CD4-positive, CD25-positive, alpha-beta regulatory T cell (primary cell): ENCODE measurements at places on chromosomes 5 and 9. TPM values are rescaled to one million over a fixed set of nuclear protein-coding genes. Genes with fewer than 3 reads are reported as not detected.

GRCh38 chr5:41057940-41058339 is 13.2 kb downstream of the MROH2B start:
- no peak overlapping the region for H3K27ac ChIP-seq
- no peaks in the 10 kb centered on the region for H3K27me3 ChIP-seq
- no peak for DNase-seq
- H3K4me3 ChIP-seq, result no peak overlapping the region
- H3K36me3 ChIP-seq, result no peaks in the 10 kb centered on the region

GRCh38 chr9:11086561-11086960 is 473.8 kb upstream of the PTPRD start:
- H3K4me3 ChIP-seq, result no peak overlapping the region
- no peaks in the 10 kb centered on the region for H3K36me3 ChIP-seq
- H3K27ac ChIP-seq, result no peak overlapping the region
- H3K4me1 ChIP-seq, result no peaks in the 10 kb centered on the region
- no peak for DNase-seq
- no peaks in the 10 kb centered on the region for H3K27me3 ChIP-seq

DNA sequence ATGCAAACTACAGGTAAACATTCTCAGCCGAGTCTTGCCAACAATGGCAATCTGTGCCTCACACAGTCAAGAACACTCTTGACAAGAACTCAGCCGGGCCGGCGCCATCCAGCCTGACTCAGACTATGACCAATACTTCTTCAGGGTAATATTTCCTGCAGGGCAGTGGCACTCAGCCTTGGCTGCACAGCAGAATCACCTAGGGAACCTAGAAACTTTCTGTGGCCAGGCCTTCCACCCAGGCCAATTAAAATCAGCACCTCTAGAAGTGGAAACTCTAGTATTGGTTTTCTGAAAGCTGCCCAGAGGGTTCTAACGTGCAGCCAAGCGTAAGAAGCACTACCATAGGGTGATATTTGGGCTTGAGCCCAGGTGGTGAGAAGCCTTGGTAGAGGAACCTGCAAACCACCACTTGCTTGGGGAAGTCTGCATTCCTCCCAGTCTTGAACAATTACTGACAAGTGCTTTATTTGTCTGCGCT is 120.6 kb downstream of the TTLL11 start:
- no peak overlapping the region for H3K4me3 ChIP-seq
- no peaks in the 10 kb centered on the region for H3K27me3 ChIP-seq
- DNase-seq, result no peak
- H3K27ac ChIP-seq, result no peak overlapping the region
- no peaks in the 10 kb centered on the region for H3K4me1 ChIP-seq
- H3K36me3 ChIP-seq, result no peaks in the 10 kb centered on the region

DNA sequence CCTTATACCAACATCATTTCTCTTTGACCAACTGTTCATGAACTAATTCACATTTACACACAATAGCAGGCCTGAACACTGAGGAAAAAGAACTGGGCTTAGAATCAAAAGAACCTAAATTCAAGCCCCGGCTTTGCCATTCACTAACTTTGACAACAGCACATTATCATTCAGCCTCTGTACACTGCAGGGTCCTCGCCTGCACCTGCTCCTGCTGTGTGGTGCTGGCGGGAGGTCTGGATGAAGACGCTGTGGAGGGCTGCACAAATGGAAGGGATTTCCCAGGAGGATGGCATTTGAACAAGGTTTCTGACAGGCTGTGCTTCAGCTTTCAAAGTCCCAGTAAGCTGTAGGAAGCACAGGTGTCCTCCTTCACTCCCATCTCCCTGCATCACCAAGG is 151.2 kb downstream of the ZDHHC21 start:
- no peaks in the 10 kb centered on the region for H3K36me3 ChIP-seq
- H3K4me1 ChIP-seq, result no peaks in the 10 kb centered on the region
- no peak overlapping the region for H3K27ac ChIP-seq
- DNase-seq, result no peak
- no peak overlapping the region for H3K4me3 ChIP-seq

DNA sequence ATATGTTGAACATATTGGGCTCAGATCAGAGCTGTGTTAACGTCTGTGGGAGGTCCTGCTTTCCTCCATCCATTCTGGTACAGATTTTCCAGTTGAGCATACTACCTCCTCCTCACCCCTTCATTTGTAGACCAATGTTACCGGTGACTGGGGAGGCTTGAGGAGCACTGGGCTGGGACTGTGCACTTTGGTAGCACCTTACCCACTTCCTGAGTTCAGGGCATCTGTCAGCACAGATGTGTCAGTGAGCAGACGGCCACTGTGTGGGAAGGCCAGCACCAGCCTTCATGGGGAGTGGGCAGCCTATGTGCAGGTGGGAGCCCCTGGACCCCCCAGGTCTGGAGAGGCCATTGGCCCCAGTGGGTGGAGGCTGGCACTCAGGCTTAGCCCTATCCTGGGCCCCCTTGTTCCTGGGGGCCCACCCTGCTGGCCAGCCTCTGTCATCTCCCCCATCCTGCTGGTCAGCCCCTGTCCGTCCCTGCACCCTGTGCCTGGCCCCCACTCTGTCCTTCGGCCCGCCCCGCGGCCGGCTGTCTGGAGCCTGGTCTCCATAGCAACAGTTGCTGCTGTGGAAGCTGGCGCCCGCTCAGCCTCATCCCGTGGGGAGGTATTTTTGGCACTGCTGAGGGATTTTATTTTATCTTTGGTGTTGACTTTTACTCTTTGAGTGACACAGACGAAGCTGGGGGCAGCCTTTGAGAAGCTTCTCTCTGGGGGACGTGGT is 21.3 kb downstream of the WNK2 start:
- no peaks in the 10 kb centered on the region for H3K4me1 ChIP-seq
- DNase-seq, result no peak
- H3K4me3 ChIP-seq, result no peak overlapping the region
- H3K27me3 ChIP-seq, result no peaks in the 10 kb centered on the region
- H3K27ac ChIP-seq, result no peak overlapping the region

Gene ZFP37
- polyA plus RNA-seq, result 1.4 TPM

- H3K27ac ChIP-seq, result peak overlapping the region; percentile 81
- H3K4me3 ChIP-seq, result peak overlapping the region; percentile 84
- H3K36me3 ChIP-seq, result peaks cover 11% of the 10 kb centered on the region
- peaks cover 11% of the 10 kb centered on the region for H3K4me1 ChIP-seq
- H3K27me3 ChIP-seq, result no peaks in the 10 kb centered on the region
Observed at GRCh38 chr9:129803676-129804060, 684 bp downstream of the TOR1B start.

Gene PAPPA
- 0.15 TPM for polyA plus RNA-seq

GRCh38 chr5:33994845-33995244 is 10.4 kb upstream of the SLC45A2 start:
- peaks cover 7% of the 10 kb centered on the region for H3K36me3 ChIP-seq
- no peak overlapping the region for H3K27ac ChIP-seq
- DNase-seq, result no peak
- no peaks in the 10 kb centered on the region for H3K27me3 ChIP-seq
- H3K4me3 ChIP-seq, result no peak overlapping the region

GRCh38 chr5:137206030-137206715 is 293.0 kb downstream of the SPOCK1 start:
- H3K36me3 ChIP-seq, result no peaks in the 10 kb centered on the region
- DNase-seq, result no peak
- no peak overlapping the region for H3K4me3 ChIP-seq
- no peaks in the 10 kb centered on the region for H3K4me1 ChIP-seq
- no peak overlapping the region for H3K27ac ChIP-seq

Gene PCDHGA8
- 0.10 TPM for polyA plus RNA-seq

Gene FTMT
- not detected for polyA plus RNA-seq

Gene SPINK13
- polyA plus RNA-seq, result not detected

DNA sequence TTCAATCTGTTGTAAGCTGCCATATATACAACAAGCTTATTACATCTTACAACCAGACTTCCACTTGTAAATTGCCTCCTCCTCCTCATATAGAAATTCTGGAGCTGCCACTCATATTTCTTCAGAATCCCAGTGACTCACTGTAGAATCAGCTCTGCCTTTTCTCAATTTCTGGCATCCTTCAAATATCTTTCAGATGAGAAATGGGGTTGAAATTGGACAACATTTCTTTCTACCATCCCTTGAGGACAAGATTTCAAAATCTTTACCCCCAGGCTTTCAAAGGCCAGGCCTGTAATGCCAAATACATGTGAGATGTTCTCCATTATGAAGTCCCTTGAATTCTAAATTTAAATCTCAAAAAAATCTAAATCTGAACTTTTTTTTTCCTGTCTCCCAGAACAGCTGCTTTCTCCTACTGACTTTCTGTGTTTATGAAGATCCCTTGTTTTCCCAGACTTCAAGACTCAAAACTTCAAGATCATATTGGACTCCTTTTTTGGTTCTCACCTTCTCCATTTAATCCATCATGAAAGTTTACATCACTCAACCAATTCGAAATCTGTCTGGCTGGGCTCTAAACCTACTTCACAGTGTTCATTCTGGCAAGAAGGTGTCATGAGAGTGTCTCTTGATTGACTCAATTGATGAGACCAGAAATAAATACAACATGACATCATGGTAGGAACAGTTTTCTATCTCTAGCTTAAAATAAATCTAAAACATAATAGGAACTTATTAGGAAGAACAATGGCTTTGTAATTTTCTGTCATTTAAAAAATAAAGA is 109.8 kb downstream of the HMHB1 start:
- no peak for DNase-seq
- H3K27ac ChIP-seq, result no peak overlapping the region
- no peaks in the 10 kb centered on the region for H3K27me3 ChIP-seq
- no peaks in the 10 kb centered on the region for H3K36me3 ChIP-seq
- no peak overlapping the region for H3K4me3 ChIP-seq

GRCh38 chr5:59519338-59519737 is 374.2 kb downstream of the PDE4D start:
- H3K27me3 ChIP-seq, result no peaks in the 10 kb centered on the region
- H3K4me3 ChIP-seq, result no peak overlapping the region
- H3K4me1 ChIP-seq, result no peaks in the 10 kb centered on the region
- no peaks in the 10 kb centered on the region for H3K36me3 ChIP-seq

Gene PDE6A
- polyA plus RNA-seq, result not detected

Gene BSPRY
- 0.64 TPM for polyA plus RNA-seq

- H3K27me3 ChIP-seq, result no peaks in the 10 kb centered on the region
- H3K27ac ChIP-seq, result no peak overlapping the region
- no peaks in the 10 kb centered on the region for H3K36me3 ChIP-seq
Observed at GRCh38 chr5:17907094-17907493, 272.8 kb downstream of the TAF11L14 start.

GRCh38 chr5:140111011-140111858 is 2.7 kb upstream of the PURA start:
- H3K36me3 ChIP-seq, result no peaks in the 10 kb centered on the region
- H3K27me3 ChIP-seq, result peaks cover 10% of the 10 kb centered on the region
- no peak overlapping the region for H3K27ac ChIP-seq

- no peaks in the 10 kb centered on the region for H3K36me3 ChIP-seq
- DNase-seq, result no peak
- no peaks in the 10 kb centered on the region for H3K27me3 ChIP-seq
- H3K4me1 ChIP-seq, result no peaks in the 10 kb centered on the region
- no peak overlapping the region for H3K27ac ChIP-seq
- no peak overlapping the region for H3K4me3 ChIP-seq
Observed at GRCh38 chr5:8057769-8058168, 188.8 kb downstream of the MTRR start.

GRCh38 chr9:89798547-89799120 is 193.8 kb downstream of the GADD45G start:
- H3K27me3 ChIP-seq, result no peaks in the 10 kb centered on the region
- no peak for DNase-seq
- no peaks in the 10 kb centered on the region for H3K4me1 ChIP-seq

Gene ESM1
- polyA plus RNA-seq, result 0.68 TPM

Gene CCIN
- polyA plus RNA-seq, result not detected

- no peak overlapping the region for H3K4me3 ChIP-seq
- no peak for DNase-seq
- no peak overlapping the region for H3K27ac ChIP-seq
- no peaks in the 10 kb centered on the region for H3K4me1 ChIP-seq
- no peaks in the 10 kb centered on the region for H3K27me3 ChIP-seq
- no peaks in the 10 kb centered on the region for H3K36me3 ChIP-seq
Observed at GRCh38 chr5:107257885-107258520, 412.7 kb downstream of the EFNA5 start.

Gene KIAA0825
- 1.3 TPM for polyA plus RNA-seq

Gene GPR150
- polyA plus RNA-seq, result 0.69 TPM

DNA sequence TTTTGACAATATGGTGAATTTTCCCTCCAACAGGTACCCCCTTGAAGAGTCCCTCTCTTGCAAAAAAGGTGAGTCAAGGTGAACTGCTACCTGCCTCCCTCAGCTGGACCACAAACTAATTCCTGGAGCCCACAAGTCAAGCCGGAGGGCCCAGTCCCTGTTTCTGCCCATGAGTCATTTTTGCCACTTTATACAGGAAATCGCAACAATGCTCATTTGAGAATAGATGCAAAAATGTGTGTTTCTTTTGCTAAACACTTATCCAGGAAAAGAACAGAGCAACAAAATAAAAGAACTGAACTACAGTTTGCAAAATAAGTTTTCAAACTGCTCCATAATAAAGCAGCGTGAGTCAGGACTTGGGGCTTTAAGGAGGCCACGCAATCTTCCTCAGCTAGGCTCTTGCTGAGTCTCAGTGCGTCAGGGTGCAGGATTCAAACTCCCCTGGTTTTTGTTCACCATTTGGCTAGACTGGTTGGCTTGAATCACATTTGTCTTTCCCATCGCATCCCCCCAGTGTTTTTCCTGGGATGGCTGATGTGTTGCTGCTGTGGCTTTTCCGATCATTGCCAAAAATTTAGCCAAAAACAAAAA is 102.7 kb downstream of the GOLPH3 start:
- DNase-seq, result no peak
- H3K36me3 ChIP-seq, result no peaks in the 10 kb centered on the region
- H3K4me3 ChIP-seq, result no peak overlapping the region
- H3K4me1 ChIP-seq, result no peaks in the 10 kb centered on the region
- H3K27me3 ChIP-seq, result no peaks in the 10 kb centered on the region

GRCh38 chr5:107670087-107670931 is 428 bp downstream of the EFNA5 start:
- no peaks in the 10 kb centered on the region for H3K36me3 ChIP-seq
- peaks cover 29% of the 10 kb centered on the region for H3K27me3 ChIP-seq
- peaks cover 41% of the 10 kb centered on the region for H3K4me1 ChIP-seq
- no peak overlapping the region for H3K4me3 ChIP-seq
- H3K27ac ChIP-seq, result no peak overlapping the region

DNA sequence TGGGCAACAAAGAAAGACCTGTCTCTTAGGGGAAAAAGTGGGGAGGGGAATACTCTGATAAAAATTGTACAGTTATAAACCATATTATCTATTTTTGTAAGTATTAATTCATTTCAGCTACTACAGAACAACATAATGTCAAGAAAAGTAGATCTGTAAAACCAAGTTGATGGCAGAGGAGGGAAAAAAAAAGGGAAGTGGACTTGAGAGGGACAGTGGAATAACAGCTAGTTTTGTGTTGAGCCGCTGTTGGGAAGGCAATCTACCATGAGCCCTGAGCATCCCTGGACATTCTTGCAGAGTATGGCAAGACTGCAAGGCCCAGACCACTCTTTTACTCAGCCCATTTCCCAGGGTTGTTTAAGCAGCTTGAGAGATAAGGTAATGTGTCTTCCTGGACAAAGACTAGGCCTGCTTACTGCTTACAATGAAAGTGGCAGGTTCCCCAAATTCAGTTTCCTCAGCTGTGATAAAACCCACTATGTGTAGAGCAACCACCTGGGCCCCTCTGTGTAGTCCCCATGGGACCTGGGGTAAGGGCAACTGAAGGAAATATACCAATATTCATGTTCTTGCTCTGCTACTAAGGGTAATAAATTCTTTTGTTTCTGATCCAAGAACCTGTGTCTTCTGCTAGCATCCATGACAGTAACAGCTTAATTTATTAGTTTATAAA is 25.0 kb downstream of the CEP120 start:
- no peaks in the 10 kb centered on the region for H3K4me1 ChIP-seq
- H3K27me3 ChIP-seq, result no peaks in the 10 kb centered on the region
- no peak overlapping the region for H3K27ac ChIP-seq
- H3K36me3 ChIP-seq, result peaks cover 81% of the 10 kb centered on the region
- no peak overlapping the region for H3K4me3 ChIP-seq

Gene SCGB3A2
- polyA plus RNA-seq, result not detected

GRCh38 chr5:36915653-36916052 is 39.1 kb downstream of the NIPBL start:
- no peaks in the 10 kb centered on the region for H3K36me3 ChIP-seq
- DNase-seq, result no peak
- H3K4me1 ChIP-seq, result peaks cover 14% of the 10 kb centered on the region
- no peak overlapping the region for H3K4me3 ChIP-seq
